NCI-H2107 (cell line): ENCODE measurements at places on chromosomes 11 and 22.

DNA sequence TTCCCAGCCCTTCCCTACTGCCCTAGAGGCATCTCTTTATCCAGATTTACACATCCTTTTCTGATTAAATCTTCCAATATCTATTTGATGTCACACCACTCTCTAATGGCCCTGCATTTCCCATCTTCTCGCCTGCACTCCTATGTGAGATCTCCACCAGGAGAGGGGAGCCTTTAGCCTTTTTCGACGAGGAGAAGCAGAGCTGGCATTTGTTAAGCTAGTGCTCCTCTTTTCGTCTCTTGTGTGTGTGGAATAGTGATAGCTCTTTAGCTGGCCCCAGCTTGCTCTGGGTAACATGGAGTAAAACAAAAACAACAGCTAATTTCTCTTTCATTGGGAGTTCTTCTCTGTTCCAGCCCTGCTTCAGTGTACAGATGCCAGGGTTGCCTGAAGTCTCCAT lies 536.5 kb downstream of the NTM start:
- no peak for DNase-seq

DNA sequence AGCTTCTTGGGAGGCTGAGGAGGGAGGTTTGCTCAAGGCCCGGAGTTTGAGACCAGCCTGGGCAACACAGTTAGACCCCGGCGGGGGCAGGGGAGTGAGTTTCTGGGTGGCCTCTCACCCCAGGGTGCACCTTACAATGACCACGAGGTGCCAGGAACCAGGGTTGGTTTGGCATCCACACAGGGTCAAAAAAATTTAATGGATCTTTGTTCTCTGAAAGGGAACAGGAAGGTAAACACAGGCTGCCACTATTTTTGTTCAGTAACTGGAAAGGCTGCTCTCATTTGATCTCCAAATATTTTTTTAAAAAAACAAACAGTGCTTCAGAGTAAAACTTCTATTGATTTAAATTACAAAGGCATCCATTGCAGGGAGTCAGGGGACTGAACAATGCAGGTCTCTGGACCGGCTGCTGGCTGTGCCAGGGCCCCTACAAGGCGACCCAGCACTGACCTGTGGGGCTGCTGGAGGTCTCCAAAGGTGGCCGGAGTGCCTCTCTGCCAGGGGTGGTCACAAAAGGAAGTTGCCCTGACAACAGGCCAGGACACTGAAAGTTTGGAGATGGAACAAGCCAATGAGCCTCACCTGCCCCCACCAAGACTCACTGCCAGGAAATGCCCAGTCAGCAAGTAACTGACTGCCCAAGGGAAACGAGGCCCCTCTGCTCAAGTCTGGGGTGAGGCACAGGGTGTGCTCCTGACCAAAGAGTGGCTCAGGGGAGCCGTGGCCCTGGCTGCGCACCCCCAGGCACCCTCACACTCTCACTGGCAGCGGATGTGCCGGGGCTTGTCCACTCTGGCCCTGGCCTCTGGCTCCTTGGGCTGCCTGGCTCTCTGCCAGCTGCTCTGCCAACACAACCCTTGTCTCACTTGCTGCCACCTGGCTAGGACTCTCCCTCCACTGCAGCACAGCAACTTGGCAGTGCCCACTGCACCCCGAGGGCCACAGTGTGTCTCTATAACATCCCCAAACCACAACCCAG lies 51.8 kb downstream of the ARFGAP3 start:
- no peak for DNase-seq

DNA sequence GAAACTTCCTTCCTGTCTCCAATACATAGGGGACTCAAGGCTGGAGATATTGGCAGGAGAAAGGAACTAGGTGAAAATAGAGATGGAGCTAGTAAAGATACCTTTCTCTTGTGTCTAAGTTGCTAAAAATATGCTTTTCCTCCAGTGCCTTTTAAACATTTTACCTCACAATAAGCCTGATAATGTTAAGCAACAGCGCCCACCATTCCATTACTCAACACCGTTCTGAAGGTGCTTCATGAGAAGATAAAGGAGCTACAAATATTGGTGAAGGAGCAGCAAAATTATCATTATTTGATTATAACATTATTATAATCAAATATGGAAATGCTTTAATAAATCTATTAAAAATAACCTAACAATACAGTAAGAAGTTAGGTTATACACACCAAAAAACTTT lies 83.6 kb upstream of the BARX2 start:
- DNase-seq, result no peak

- DNase-seq, result no peak
Measured at GRCh38 chr11:129042503-129042902, 99.8 kb upstream of the TP53AIP1 start.

DNA sequence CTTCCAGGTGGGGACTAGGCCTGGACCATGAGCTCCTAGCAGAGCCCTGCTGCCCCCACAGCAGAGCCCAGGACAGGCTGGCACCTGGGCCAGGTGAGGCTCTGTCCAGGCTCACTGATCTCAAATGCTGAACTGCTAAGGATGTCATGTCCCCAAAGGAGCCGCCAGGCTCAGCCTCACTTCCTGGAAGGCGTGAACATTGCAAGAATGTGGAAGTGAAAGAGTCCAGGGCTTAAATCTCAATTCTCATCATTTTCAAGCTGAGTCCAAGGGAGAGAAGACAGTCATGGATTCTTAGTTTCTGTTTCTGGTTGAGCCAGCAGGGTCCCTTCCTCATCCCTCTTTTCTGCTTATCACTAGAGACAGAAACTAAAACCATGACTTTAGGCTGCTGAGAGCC lies 5.0 kb downstream of the ASCL2 start:
- no peak for DNase-seq

DNA sequence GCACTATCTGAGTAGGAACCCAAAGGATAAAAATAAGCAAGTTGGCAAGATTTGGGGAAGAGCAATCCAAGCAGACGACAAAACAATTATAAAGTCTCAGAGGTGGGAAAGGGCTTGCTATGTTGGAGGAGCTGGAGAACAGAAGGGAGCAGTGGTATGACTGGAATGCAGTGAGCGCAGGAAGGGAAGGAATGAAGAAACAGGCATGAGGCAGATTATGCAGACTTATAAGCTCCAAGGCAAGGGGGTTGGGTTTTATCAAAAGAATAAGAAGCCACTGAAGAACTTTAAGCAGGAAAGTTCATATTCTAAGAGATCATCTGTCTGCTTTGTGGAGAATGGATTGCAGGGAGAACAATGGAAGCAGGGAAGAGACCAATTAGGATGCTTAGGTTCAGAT lies 31.7 kb downstream of the PGM2L1 start:
- DNase-seq, result no peak

DNA sequence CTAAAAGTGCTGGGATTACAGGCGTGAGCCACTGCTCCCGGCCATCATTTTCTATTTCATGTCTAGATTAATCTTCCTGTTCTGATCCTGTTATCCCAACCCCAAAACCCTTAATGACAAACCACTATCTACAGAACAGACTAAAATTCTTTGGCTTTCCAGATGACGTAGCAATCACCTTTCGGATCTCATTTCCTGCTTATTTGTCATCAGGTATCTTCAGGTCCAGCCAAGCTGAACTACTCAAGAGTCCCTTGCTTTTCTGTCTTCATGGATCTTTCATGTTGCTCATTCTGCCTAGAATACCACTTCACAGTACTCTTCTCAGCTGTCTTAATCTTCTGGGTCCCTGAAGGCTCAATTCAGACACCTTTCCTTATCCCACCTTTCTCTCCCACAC lies 27.4 kb upstream of the IPO7 start:
- no peak for DNase-seq

DNA sequence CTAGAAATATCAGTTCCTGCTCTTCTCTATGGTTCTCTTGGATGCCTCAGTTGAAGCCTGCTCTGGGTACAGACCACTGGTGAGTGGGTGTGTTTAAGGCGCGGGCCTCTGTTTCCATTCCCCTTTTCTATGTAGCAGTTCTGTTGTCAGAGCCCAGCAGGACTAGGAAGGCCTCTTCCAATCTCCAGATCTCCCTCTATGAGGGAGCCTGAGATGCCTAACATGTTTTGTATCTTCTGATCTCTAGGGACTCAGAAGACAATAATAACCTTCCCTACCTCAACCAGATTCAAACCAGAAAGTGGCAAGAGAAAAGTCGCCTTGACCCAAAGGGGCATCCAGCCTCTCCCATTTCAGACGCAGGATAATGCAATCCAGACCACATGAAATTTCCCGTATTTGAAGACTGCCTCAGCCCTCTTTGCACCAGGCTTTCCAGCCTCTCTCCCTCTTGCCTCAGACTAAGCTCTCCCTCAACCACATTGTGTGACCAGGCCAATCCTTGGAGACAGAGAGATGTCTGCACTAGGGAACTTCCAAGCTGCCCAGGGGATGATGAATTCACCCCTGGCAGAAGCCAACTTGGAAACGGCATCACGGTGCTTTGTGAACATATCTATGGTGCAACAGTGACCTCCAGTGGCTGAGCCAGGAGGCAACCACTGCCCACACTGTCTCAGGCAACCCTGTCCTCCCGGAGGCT lies 150.1 kb upstream of the UBASH3B start:
- DNase-seq, result peak; percentile 31
